ENCODE measurements at places on chromosomes 2 and 18. TPM values are rescaled to one million over a fixed set of nuclear protein-coding genes. Genes with fewer than 3 reads are reported as not detected.

DNA sequence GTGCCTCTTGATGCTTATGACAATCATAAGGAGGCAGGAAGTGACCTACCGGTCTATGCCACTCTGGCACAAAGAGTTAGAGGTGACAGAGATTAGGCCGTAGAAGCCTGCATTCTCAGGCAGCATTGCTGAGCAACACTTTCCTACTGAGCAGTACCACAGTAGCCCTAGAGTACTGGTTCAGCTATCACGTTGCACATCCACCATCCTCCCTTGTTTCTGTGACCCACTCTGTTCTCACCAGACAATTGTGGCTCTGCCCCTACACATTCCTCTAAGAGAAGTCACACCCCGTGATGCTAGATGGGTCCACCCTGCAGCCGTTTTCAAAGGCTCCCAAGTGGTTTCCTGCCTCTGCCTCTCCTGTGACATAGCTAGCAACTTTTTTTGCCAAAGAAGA, 22.6 kb upstream of the SUCLG1 start:
- no peaks in the 10 kb centered on the region for H3K27me3 ChIP-seq
- peak; percentile 80 for DNase-seq
- H3K4me1 ChIP-seq = peaks cover 6% of the 10 kb centered on the region
- H3K4me3 ChIP-seq = no peak overlapping the region

- no peak overlapping the region for H3K27ac ChIP-seq
- no peaks in the 10 kb centered on the region for H3K4me1 ChIP-seq
- DNase-seq = no peak
Observed at GRCh38 chr2:170694316-170694715, 20.8 kb upstream of the SP5 start.

- no peaks in the 10 kb centered on the region for H3K36me3 ChIP-seq
- no peaks in the 10 kb centered on the region for H3K27me3 ChIP-seq
- DNase-seq = peak; percentile 47
- no peak overlapping the region for H3K27ac ChIP-seq
- no peaks in the 10 kb centered on the region for H3K4me1 ChIP-seq
- H3K4me3 ChIP-seq = no peak overlapping the region
Observed at GRCh38 chr18:22485808-22486244, 68.1 kb upstream of the CTAGE1 start.

GRCh38 chr2:203898657-203899056, 31.1 kb downstream of the CTLA4 start:
- no peak overlapping the region for H3K4me3 ChIP-seq
- H3K27me3 ChIP-seq = no peaks in the 10 kb centered on the region
- H3K4me1 ChIP-seq = no peaks in the 10 kb centered on the region
- no peak overlapping the region for H3K27ac ChIP-seq
- DNase-seq = no peak

- H3K27me3 ChIP-seq = no peaks in the 10 kb centered on the region
- DNase-seq = peak; percentile 64
- H3K27ac ChIP-seq = no peak overlapping the region
- no peak overlapping the region for H3K4me3 ChIP-seq
- H3K36me3 ChIP-seq = no peaks in the 10 kb centered on the region
- peaks cover 34% of the 10 kb centered on the region for H3K4me1 ChIP-seq
Observed at GRCh38 chr2:237618449-237618848, 8.9 kb upstream of the LRRFIP1 start.

- H3K4me1 ChIP-seq = no peaks in the 10 kb centered on the region
- DNase-seq = no peak
- H3K27me3 ChIP-seq = no peaks in the 10 kb centered on the region
- no peaks in the 10 kb centered on the region for H3K36me3 ChIP-seq
Observed at GRCh38 chr2:84306361-84306760, 152.7 kb downstream of the SUCLG1 start.

GRCh38 chr2:1450915-1451314, 37.7 kb downstream of the TPO start:
- no peaks in the 10 kb centered on the region for H3K36me3 ChIP-seq
- H3K4me1 ChIP-seq = no peaks in the 10 kb centered on the region
- H3K27ac ChIP-seq = no peak overlapping the region

- H3K36me3 ChIP-seq = no peaks in the 10 kb centered on the region
- no peak overlapping the region for H3K4me3 ChIP-seq
- H3K4me1 ChIP-seq = no peaks in the 10 kb centered on the region
Observed at GRCh38 chr2:123953846-123954245, 71.2 kb upstream of the CNTNAP5 start.

DNA sequence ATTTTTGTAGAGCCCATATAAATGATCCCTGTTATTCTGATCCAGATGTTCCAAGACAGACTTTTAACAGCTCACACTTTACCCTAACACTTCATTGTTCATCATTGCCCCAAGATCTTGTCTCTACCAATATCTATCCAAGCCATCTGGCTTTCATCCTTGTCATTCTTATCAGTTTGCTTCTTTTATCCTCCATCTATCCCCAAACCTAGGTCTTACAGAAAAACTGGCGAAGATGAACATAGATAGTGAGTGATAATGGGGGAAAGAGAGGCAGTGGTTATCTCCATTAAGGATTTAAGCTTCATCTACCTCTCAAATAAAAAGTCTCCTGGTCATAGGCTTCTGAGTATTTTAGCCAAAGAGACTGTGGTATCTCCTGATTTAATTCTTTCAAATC, 89.5 kb downstream of the DHRS9 start:
- H3K4me1 ChIP-seq = no peaks in the 10 kb centered on the region
- no peak overlapping the region for H3K4me3 ChIP-seq
- no peaks in the 10 kb centered on the region for H3K27me3 ChIP-seq
- DNase-seq = no peak

- peaks cover 28% of the 10 kb centered on the region for H3K36me3 ChIP-seq
- H3K4me3 ChIP-seq = peak overlapping the region; percentile 97
- no peaks in the 10 kb centered on the region for H3K27me3 ChIP-seq
- no peak for DNase-seq
- H3K4me1 ChIP-seq = peaks cover 25% of the 10 kb centered on the region
Observed at GRCh38 chr2:9630117-9630735, 571 bp downstream of the YWHAQ start.

DNA sequence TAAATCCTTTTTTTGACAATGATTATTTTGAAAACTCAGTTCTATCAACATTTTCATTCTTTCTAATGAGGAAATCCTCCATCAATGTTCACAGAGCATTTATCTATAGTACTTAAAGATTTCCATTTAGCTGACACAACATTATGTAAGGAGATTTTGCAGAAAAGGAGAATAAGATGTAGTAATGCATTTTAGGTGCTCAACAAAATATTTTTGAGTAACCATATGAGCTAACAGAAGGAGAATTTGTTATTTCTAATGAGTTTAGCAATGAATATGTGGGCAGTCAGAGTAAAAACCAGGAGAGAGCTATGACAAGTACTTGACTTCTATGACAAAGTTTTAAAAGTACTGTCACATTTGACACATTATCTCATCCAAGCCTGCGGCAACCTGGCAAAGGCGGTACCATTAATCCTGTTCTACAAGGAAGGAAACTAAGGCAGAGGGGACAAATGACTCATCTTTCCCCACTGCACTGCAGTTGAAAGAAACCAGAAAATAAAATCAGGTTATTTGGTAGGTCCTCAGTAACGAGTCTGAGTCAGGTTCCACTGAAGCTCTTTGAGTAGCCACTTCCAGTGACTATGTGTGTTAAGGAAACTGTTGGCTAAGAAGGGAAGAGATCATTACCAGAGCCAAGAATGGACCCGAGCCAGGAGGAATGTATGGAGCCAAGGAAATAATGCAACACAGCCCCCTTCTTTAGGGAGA, 134.1 kb upstream of the ITGB6 start:
- H3K4me3 ChIP-seq = no peak overlapping the region
- H3K27ac ChIP-seq = no peak overlapping the region
- no peaks in the 10 kb centered on the region for H3K27me3 ChIP-seq
- H3K4me1 ChIP-seq = peaks cover 7% of the 10 kb centered on the region

DNA sequence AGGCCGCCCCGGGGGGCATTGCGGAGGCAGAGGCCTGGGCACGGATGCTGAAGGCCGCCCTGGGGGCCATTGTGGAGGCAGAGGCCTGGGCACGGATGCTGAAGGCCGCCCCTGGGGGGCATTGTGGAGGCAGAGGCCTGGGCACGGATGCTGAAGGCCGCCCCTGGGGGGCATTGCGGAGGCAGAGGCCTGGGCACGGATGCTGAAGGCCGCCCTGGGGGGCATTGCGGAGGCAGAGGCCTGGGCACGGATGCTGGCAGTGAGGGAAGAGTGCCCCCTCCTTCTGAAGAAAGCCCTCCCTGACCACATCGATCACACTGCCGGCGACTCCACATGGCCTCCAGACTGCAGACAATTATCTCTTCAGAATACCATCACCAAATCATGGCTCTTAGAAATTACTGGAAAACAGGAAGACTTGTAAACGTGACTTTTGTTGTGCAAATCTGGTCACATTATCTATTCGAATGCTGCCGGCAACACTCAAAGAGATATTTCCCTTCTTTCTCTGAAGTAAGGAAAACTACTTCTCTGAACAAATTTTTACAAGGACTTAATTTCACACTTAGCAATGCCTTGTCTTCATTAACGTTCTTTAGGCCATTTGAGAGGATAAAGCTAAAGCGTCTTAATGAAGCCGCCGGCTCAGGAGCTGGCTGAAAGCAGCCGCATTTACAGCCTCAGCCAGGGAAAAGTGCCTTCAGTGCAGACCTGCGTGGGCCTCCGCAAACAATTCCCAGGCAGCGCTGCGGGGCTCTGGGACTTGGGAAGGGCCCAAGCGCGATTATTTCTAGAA, 18.1 kb upstream of the SNTG2 start:
- no peaks in the 10 kb centered on the region for H3K36me3 ChIP-seq
- no peaks in the 10 kb centered on the region for H3K4me1 ChIP-seq
- no peak overlapping the region for H3K4me3 ChIP-seq
- no peak overlapping the region for H3K27ac ChIP-seq
- DNase-seq = no peak

The SERPINB2 gene
- 0.60 TPM for total RNA-seq

The PDK1 gene
- 26.0 TPM for total RNA-seq

The CDK5R2 gene
- 1.1 TPM for total RNA-seq

The ARL5A gene
- 65.6 TPM for total RNA-seq

The GAREM1 gene
- 9.0 TPM for total RNA-seq

The PXDN gene
- total RNA-seq = 467 TPM

The IL37 gene
- not detected for total RNA-seq

The VSNL1 gene
- total RNA-seq = 0.61 TPM

The MTCL1 gene
- total RNA-seq = 48.6 TPM

The ABCA12 gene
- 4.4 TPM for total RNA-seq
